ENCODE measurements at places on chromosomes 11 and 22.

- no peak for DNase-seq
These were observed 3.6 kb downstream of the C11orf68 start for GRCh38 chr11:65915101-65915820.

GRCh38 chr11:128568166-128568778, 19.1 kb downstream of the ETS1 start:
- DNase-seq = no peak

- DNase-seq = no peak
These were observed 10.4 kb downstream of the SULT4A1 start for GRCh38 chr22:43851979-43852307.

GRCh38 chr11:5065027-5065426, 4.3 kb upstream of the OR52E1 start:
- DNase-seq = no peak

GRCh38 chr11:18001191-18001590, 11.7 kb downstream of the SERGEF start:
- DNase-seq = no peak

- DNase-seq = no peak
These were observed 21.1 kb upstream of the ME3 start for GRCh38 chr11:86693518-86693917.

DNA sequence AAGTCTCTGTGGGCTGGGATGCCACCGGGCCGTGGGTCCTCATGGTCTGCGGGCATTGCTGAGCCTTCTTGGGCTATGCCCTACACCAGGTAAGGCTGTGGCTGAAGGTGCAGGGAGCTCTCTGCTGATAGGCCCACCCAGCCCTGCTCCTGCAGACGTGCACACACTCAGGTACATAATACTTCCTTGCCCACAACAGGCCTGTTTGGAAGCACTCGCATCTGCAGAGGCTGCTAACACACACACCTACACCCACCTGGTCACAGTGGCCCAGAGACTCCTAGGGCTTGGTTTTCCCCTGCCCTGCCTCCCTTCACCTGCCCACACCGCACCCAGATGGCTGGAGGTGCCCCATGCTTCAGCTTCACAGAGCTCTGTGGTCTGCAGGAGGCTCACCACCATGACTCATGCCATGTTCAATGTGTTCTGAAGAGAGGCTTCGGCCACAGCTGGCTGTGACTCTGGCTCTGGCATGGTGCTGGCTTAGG, 72.8 kb upstream of the KCNQ1OT1 start:
- DNase-seq = no peak

- DNase-seq = no peak
These were observed 594.6 kb downstream of the TBC1D22A start for GRCh38 chr22:47357086-47357485.

DNA sequence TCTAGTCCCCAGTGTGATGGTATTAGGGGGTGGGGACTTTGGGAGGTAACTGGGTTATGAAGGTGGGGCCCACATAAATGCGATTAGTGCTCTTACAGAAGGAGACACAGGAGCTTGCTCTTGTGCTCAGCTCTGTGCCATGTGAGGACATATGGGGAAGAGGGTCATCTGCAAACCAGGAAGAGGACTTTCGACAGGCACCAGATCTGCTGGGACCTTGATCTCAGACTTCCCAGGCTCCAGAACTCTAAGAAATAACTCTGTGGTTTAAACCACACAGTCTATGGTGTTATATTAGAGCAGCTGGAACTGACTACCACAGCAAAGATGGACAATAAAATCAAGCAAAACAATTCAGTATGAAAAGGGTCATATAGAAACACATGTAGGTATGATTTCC, 26.7 kb downstream of the NNMT start:
- DNase-seq = no peak

DNA sequence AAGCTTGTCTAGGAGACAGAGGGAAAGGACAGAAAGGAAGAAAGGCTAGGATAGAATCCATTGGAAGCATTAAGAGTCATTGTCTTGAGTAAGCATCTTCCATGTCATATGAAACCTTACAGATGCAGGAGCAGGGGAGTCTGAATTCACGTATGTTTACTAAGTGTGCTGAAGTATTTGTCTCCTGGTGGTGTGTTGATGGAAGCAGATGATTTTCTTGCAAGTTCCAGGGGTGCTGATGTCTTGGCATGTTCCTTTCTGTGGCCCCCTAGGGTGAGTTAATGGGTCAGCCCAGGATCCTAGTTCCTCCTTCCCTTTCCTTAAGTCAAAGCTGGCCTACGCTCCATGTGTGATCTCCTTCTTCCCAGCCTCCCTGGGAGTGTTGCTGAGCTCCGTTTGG, 110.2 kb downstream of the TEAD1 start:
- DNase-seq = no peak

GRCh38 chr11:26947904-26948639, 45.8 kb upstream of the FIBIN start:
- DNase-seq = no peak

GRCh38 chr22:22395245-22395644, 113.3 kb downstream of the ZNF280B start:
- no peak for DNase-seq

DNA sequence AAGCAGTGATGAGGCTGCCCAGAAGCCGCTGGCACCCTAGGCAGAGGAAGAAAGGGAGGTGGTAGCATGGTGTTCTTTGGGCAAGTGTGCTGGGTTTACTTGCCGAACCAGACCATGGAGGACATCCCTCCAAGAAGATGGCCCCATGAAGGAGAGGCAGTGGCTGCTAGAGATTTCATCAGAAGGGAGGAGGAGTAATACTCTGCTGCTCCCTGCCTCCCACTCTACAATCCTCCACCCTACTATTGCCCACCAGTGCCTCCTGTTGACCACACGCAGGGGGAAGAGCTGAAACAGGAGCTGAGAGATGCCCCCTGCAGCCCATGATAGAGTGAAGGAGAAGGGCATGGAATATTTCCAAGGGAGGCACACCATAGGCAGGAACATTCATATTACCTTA, 51.0 kb upstream of the PRSS23 start:
- no peak for DNase-seq

DNA sequence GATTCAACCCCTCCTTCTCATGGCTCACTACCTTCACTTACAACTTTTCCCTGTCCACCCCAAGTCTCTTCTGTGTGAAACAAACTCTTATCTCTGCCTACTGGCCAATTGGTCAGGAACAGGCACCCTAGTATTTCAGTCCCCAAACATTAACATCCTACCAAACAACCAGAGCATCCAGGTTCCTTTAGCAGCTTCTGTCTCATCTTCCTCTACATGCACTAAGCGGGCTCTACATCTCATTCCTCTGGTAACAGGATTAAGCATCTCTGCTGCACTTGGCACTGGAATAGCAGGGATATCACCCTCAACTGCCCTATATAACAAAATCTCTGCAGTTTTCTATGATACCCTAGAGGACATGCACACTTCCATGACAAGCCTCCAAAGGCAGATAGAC, 116.2 kb downstream of the JRKL start:
- no peak for DNase-seq

- no peak for DNase-seq
These were observed 346.8 kb upstream of the NARS2 start for GRCh38 chr11:78921509-78921908.

DNA sequence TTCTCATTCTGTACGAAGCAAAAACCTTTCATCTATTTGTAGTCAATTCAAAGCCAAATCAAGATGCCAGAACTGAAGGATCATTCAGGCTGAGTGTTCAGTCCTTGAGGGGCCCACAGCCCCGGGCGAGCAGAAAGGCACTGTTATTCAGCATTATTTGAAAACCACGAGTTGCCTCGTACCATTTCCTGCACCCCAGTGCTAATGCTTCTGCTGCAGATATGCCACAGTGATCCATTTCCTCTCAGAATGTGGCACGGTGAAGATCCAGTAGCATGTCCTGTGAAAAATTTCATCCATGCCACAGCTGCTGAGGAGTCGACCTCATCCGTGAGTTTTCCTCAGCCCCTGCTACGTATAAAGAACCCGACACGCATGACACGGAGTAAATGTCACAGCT, 85.4 kb downstream of the OSBP2 start:
- no peak for DNase-seq

DNA sequence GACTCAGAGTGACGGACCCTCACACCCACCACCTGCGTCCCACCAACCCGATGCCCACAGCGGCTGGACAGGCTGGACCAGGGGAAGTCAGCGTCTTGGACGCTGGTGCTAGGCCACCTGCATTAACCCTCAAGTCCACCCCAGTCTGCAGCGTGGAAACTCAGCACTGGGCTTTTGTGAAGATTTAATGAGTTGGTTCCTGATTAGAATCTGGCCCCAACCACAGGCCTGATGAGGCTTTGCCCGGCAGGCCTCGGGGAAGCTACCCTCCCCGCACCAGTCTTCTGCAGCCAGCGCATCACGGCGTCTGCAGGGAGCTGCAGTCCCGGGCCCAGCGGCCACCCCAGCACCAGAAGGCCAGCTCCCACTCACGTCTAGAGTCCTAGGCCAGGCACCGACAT, 101.0 kb downstream of the BRD1 start:
- DNase-seq = no peak

- no peak for DNase-seq
These were observed 179.2 kb downstream of the SBF2 start for GRCh38 chr11:10114593-10115404.

DNA sequence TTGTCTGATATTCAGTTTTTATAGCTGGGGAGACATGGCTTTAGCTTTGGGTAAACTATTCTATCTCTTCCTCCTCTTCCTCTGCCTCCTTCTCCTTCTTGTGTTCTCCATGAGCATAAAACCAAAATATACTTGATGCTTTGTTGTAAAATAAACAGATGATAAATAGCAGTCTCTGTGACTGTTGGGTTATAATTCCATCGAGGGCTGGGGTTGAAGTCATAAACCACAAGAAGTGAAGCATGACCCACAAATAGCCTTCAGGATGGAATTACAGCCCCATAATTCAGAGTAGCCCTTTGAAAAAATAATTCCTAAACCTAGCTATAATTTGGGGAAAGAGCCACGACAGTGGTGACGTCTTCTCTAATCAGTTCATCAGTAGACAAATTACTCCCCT, 177.7 kb downstream of the SNX19 start:
- no peak for DNase-seq

GRCh38 chr22:25638638-25639037, 74.2 kb downstream of the GRK3 start:
- DNase-seq = no peak

- DNase-seq = no peak
These were observed 395.3 kb downstream of the BRD1 start for GRCh38 chr22:49432211-49432896.

- DNase-seq = no peak
These were observed 627 bp downstream of the JRKL start for GRCh38 chr11:96390488-96390792.

DNA sequence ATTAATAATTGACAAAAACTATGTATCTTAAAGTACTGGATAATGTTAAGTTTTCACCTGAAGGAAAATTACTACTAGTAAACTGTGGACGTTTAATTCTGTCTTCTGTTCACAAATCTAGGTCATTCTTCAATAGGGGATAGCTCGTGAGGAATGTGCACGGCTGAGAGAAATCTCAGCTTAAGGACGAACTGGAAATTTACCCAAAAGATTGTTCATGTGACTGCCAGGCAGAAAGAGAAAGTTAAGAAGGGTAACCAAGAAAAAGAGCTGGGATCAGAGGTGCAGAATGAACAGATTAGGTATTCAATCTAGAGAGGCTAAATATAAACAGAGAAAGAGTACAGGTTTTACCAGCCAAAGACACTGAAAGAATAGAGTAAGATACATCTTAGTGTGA, 245.3 kb downstream of the CASP12 start:
- no peak for DNase-seq

DNA sequence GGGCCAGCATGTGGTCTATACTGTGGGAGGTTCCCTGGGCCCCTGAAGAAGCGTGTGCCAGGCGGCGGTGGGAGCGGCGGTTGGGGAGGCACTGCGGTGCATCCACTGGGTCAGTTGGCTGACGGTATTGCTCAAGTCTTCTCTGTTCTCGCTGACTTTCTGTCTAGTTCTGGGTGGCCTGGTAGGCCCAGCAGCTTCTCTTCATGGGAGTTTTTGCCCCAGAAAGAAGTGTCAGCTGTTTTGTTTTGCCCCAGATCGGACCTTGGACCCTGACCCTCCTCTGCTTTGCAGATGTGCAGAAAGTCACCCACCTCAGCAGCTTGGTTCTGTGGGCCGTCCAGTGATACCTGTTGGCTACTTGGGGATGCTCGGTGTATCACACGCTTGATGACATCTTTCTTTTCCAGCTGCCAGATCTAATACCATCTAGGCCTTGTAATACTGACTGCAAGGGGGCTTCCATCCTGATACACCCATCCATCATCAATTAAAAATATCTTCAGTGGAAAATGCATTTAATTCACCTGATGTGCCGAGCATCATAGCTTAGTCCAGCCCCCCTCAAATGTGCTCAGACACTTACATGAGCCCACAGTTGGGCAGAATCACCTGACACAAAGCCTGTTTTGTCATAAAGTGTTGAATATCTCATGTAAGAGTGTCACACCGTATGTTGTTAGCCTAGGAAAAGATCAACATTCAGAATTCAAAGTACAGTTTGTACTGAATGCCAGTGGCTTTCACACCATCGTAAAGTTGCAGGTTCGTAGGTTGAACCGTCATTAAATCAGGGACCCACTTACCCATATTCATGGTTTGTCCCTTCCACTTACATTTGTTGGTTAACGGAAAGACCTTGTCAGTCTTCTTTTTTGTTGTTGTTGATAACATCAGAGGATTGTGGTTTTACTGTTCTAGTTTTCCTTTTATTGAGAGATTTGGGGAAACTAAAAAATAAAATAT, 13.9 kb downstream of the ZBED4 start:
- DNase-seq = no peak

DNA sequence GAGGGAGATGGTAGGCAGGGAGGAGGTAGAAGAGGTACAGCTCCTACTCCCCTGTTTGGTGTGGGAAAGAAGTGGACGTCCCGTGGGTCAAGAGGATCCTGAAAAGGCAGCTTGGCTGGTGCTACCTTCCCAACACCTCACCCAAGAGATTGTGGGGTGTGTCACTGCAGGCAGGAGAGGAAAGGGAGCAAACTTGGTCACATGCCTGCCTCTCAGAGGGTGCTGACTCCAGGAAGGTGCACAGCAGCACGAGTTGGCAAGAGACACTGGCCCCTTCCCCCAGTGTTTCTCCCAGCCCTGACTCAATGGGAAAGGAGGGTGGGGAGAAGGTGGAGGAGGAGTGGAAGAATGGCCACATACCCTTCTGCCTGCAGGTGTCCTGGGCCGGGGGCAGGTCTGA, 99.6 kb downstream of the CSNK2A3 start:
- DNase-seq = no peak
